Hematopoietic multipotent progenitor cell treated with erythropoietin and hydrocortisone succinate and interleukin-3 and kit ligand, for 6 days (in vitro differentiated cells): ENCODE measurements at places on chromosomes 7 and 10.
A peak's percentile ranks its signal among the peaks of the same experiment; 100 is the strongest.

GRCh38 chr10:88120599-88121333, 257.3 kb downstream of the PTEN start:
- DNase-seq = peak; percentile 23

DNA sequence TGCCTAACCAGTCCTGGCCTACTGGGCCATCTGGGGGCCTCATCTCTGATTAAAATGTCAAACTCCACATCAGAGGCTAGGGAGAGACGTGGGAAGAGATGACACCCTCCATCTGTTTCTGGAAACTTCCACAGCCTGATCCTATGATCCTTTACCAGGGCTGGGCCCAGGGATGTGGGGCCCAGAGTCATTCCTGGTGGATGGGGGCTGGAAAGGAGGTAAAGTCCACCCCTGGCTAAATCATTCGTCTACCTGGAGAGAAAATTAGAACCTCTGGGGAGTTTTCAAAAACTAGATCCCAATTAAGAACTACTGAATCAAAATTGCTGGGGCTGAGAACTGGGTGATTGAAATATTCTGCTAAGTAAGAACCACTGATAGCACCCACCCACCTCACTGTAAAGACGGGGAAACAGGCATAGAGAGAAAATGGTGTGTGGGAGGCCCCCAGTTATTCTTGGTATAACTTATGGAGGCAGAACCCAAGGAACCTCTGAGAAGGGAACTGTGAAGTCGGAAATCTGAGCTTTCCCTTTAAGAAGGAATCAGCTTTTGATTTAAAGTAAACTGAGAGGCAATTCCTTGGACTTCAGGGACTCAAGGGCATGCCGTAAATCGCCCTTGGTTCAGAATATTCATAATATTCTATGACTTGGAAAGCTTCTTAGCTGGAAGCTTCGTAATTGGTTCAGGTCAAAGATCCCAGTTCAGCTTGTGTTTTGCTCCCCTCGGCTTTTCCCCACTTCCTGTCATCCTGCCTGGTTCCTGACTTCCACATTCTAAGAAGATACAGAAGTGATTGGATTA, 53.1 kb downstream of the PRKAG2 start:
- no peak for DNase-seq

DNA sequence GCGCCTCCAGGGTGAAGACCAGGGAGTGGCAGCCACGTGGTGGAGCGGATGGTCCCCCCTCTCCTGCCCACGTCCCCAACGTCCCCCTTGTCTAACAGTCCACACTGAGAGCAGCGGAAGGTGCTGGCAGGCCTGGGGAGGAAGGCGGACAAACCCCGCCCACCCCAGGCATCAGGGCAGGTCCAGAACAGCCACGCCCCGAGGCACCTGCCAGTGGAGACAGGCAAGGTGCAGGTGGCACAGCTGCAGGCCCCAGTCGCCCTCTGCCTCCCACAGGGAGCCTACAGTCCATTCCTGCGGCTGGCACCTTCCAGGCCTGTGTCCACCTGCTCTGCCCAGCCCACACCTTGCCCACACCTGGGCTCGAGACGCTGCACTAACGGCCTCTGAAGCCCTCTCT, 24.9 kb downstream of the CYP2W1 start:
- no peak for DNase-seq

- DNase-seq = no peak
Observed at GRCh38 chr7:154914308-154914995, 88.5 kb downstream of the PAXIP1 start.

- peak; percentile 72 for DNase-seq
Observed at GRCh38 chr10:71212318-71213126, at the start of gene UNC5B. Gene UNC5B, plus strand, starts transcription at chr10:71212570. Its CDS starts 416 bp downstream, at chr10:71212986.

GRCh38 chr10:103761075-103761920, 94.1 kb downstream of the SH3PXD2A start:
- DNase-seq = peak; percentile 51

- DNase-seq = no peak
Observed at GRCh38 chr10:131009791-131010190, 301.7 kb downstream of the TCERG1L start.

DNA sequence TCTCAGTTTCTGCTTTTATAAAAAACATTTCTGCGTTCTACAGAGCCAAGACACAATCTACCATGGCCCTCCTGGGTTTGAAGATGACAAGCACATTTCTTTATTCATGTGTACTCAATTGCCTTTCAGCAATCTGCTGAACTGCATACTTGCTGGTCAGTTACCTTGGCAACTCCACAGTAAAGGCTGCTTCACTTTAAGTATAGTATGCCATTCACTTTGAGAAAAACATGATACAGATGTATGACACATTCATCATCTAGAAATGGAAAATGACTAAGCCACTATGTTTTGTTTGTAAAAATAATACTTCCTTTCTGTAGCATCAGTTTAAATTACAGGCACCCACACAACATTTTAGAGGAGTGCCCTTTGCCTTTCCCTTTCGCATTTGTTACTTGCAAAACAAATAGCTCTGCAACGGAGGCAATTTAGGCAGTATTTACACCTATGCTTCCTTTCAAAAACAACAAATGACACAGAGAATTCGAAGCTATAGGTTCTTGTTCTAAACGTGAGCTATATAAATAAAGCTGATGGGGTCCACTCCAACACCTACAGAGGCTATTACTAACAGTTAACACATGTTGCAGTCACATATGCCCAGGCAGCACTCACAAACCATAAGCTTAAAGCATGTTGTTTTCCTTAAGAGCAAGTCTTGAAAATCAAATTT, 23.5 kb downstream of the SGCE start:
- no peak for DNase-seq

GRCh38 chr7:92790992-92791391, 45.4 kb downstream of the CDK6 start:
- DNase-seq = peak; percentile 49

GRCh38 chr7:97555857-97556421, 175.9 kb upstream of the TAC1 start:
- DNase-seq = no peak

DNA sequence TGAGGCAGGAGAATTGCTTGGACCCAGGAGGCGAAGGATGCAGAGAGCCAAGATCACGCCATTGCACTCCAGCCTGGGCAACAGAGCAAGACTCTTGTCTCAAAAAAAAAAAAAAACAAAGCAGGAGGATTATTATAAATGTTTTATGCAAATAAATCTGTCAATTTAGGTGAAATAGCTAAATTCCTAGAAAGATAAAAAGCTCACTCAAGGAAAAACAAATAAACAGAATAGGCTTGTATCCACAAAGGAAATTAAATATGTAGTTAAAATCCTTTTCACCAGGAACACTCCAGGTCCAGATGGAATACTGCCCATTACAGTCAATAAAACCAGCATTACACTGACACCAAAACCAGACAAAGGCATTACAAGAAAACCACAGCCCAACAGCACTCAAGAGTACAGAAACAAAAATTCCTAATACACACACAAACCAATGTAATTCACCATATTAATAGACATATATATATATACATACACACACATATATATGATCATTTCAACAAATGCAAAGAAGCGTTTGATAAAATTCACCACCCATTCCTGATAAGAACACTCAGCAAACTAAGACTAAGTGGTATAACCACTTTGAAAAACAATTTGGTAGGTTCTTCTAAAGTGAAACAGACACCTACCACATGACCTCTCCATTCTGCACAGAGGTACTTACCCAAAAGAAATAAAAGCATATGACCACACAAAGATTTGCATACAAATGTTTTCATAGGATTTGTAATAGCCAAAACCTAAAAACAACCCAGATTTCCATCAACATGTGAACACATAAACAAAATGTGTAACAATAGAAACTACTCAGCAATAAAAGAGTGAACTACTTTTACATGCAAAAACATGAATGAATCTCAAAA, 38.8 kb downstream of the ABI1 start:
- no peak for DNase-seq

DNA sequence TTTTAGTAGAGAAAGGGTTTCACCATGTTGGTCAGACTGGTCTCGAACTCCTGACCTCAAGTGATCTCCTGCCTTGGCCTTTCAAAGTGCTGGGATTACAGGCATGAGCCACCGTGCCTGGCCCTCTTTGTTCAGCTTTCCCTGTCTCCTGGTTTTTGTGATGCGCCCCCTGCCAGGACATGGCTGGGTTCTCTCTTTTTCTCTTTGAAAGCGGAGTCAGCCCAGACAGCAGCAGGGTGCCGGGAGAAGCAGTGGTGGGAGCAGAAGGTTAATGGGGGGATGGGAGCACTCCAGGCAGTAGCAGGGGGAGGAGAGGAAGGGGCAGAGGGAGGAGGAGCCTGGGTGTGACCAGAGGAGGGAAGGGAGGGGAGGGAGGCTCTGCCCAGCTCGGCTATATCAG, 1.8 kb downstream of the MUC3A start:
- DNase-seq = peak; percentile 0

DNA sequence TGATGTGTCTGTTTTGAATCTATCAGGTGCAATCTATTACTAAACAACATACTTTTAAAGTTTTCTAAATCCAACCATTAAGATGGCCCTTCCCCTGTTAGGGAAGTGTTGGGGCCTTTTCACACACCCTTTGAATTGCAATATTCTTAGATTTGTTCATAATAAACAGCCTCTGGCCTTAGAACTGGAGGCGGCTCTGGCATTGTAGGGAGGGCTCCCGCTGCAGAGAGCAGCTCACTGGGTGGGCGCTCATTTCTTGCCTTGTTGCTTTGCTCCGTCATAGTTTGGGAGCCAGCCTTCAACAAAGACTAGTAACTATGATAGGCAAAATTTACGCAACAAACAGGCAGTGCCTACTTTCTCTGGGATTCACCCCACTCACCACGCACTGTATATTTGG, 4.2 kb upstream of the HOXA10 start:
- no peak for DNase-seq

GRCh38 chr10:110032801-110033700, 25.3 kb downstream of the ADD3 start:
- no peak for DNase-seq

DNA sequence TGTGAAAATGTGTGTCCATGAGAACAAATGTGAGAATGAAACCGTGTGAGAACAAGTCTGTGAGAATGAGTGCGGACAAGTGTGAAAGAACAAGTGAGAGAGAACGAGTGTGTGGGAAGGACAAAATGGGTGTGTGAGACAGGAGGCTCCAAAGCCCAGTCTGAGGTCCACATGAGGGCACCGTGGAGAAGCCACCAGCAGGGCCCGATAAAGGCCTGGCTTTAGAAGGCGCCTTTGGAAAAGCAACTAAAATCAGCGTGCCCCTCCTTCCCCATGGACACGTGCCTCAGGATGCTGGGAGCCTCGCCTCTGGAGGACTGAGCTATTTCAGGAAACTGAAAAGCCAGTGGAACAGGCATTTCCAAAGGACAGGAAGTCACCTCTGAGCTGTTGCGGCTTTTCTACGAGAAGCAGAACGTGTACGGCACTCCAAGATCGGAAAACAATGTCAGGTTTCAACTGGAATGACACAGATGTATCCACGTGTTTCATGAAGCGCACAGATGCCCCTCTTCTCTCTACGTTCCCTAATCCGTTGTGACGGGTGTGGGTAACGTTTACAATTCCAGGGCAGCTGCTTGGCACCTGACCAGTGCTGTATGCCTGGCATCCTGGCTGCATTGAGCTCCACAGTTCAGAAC, 46.4 kb downstream of the ESYT2 start:
- peak; percentile 35 for DNase-seq

- DNase-seq = no peak
Observed at GRCh38 chr10:35259769-35260397, 76.4 kb upstream of the CCNY start.

DNA sequence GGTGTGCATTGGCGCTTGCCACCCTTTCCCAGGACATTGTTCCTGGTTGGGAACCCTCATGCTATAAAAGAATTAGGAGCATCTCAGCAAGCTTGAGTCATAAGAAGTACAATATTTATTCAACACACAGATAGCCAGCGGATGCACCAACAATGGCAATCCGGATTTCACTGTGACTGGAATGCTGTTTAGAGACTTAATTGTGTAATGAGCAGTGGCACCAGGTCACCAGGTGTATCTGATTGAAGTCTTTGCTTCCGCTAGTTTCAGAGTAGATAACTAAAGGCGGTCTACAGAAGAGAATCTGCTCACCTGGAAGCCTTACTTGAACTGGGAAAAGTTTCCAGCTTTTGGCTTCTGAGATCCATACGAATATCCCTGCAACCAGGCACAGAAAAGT, 772.3 kb upstream of the GHITM start:
- DNase-seq = no peak

GRCh38 chr7:512146-512510, 7.5 kb downstream of the PDGFA start:
- DNase-seq = no peak

- DNase-seq = no peak
Observed at GRCh38 chr7:149692557-149692982, 80.8 kb downstream of the ZNF467 start.

DNA sequence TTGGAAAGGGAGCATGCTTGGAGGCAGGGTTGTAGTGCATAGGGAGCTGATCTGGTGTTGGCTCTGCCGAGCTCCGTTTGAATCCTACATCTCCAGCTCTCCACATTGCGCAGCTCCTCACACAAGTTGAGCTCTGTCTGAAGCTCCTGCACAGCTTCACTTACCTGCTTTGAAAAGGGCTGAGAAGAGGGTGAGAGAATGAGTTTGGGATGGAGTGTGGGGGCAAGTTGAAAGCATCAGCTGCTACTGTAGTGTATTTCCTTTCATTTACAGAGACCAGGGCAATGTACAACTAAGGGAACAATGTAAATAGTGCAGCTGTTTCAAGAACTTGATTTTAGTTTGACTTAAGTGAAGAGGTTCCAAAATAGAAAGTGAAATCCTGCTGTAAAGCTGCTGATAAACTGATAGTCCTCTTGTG, 88.5 kb downstream of the VTI1A start:
- no peak for DNase-seq

DNA sequence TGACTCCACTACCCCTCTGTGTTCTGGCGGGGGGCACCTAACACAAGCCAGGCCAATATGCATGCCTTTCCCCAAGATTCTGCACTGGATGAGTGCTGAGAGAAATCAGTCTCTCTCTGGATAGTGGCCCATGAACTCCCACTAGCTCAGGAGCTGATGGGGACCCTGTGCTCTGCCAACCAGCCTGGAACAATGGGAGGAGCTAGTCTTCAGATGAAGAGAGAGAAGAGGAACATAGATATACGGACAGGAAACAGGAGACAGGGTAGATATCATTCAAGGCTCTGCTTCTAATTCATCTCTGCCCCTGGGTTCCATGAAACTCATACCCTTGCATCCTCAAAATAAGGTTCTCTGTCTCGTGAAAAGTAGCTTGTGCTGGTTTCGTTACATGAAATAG, 27.9 kb upstream of the PLXNA4 start:
- peak; percentile 36 for DNase-seq

GRCh38 chr7:120738816-120739215, 119.1 kb downstream of the TSPAN12 start:
- no peak for DNase-seq

- DNase-seq = no peak
Observed at GRCh38 chr7:42756841-42757240, 155.0 kb downstream of the C7orf25 start.

DNA sequence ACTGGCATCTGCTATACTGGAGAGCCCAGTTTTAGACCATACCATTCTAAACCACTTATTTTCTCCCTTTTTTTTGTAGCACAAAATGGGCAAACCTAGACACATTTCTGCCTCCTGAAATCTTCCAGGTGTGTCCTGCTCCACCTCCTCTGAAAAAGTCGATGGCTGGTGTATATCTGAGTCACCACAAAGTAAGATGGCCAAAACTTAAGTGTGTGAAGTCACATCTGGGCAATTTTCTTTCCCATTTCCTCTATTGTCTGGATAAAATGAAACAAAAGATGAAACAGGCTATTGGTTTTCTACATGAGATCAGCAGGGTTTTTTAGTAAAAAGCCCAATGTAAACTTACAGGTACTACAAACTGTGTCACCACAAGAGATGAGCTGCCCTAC, 65.5 kb downstream of the OSBPL3 start:
- no peak for DNase-seq

GRCh38 chr7:129127154-129127553, 17.4 kb upstream of the TSPAN33 start:
- no peak for DNase-seq
